Activated naive CD4-positive, alpha-beta T cell treated with anti-CD3 and anti-CD28 coated beads, Interleukin-2, amount 10 ng/mL, durations not matched to agents 7 days and 5 days (primary cell): ENCODE measurements at places on chromosomes 5 and 9.

- H3K27me3 ChIP-seq: no peaks in the 10 kb centered on the region
- no peaks in the 10 kb centered on the region for H3K36me3 ChIP-seq
- no peak overlapping the region for H3K27ac ChIP-seq
These were observed 506.2 kb downstream of the SPOCK1 start for GRCh38 chr5:136992796-136993489.

GRCh38 chr5:113678924-113679575 is 165.6 kb downstream of the YTHDC2 start:
- no peak overlapping the region for H3K4me3 ChIP-seq
- H3K4me1 ChIP-seq: no peaks in the 10 kb centered on the region
- DNase-seq: peak; percentile 37
- H3K27ac ChIP-seq: no peak overlapping the region
- H3K27me3 ChIP-seq: no peaks in the 10 kb centered on the region

DNA sequence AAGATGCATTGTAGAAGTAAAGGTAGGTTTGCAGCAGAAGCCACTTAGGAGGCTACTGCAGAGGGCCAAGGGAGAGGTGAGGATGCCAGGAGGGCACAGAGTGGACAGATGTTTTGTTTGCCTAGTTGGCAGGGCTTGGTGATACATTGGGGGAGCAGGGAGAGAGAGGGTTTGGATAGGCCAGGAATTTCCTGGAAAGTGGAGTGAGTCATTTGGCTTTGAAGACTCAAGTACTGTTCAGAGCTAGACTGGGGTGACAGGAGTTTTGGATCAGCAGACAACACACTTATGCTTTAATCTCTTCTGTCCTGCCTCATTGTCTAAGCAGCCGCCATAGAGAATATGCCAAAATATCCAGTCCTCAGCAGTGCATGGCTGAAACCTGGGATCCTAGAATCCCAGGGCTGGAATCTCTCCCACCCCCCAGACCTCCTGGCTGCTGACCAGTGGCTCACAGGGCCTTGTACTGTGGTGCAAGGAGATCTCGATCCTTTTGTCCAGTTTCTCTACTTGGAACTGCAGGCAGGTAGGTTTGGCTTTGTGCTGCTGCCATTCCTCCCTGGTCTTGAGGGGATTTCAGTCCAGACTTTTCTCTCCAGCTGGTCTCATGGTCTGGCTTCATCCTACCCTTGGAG is 11.0 kb downstream of the TMEM268 start:
- H3K36me3 ChIP-seq: peaks cover 54% of the 10 kb centered on the region
- H3K4me3 ChIP-seq: no peak overlapping the region
- no peaks in the 10 kb centered on the region for H3K27me3 ChIP-seq
- no peak for DNase-seq
- no peak overlapping the region for H3K27ac ChIP-seq
- H3K4me1 ChIP-seq: peaks cover 23% of the 10 kb centered on the region

DNA sequence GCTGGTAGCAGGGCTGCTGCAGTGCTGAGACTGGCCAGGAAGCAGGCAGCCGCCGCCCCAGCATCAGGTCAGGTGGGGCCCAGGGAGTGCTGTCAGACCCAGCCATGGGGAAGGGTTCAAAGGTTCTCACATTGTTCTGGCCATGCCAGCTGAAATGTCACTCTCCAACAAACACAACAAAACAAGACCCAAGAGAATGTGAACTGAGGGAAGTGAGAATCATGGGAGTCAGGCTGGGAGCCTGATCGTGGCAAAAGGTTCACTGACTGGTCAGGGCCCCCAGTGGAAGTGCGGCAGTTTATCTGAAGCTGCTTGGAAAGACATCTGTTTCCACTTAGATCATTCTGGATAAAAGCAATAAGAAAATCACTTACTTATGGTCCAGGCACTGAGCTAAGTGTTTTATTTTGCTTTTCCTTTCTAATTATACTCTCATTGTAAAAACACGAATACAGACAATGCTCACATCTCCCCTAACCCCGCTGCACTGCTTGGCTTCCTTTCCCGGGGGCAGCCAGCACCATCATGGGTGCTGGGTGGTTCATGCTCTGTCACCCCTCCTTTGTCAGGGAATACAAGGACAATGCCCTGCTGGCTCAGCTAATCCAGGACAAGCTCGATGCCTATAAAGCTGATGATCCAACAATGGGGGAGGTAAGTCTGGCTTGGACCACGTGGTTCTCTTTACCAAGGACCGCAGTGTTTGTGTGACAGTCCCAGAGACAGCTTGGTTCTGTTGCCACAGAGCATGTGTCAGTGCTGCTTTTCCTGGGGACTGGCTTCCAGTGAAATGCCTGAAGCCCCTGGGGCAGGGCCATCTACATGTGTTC is 41.9 kb upstream of the CFAP157 start:
- no peak overlapping the region for H3K4me3 ChIP-seq
- DNase-seq: no peak
- no peaks in the 10 kb centered on the region for H3K4me1 ChIP-seq
- no peak overlapping the region for H3K27ac ChIP-seq
- H3K27me3 ChIP-seq: peaks cover 3% of the 10 kb centered on the region
- H3K36me3 ChIP-seq: peaks cover 7% of the 10 kb centered on the region

- peaks cover 45% of the 10 kb centered on the region for H3K36me3 ChIP-seq
- no peak for DNase-seq
- no peaks in the 10 kb centered on the region for H3K27me3 ChIP-seq
- peaks cover 16% of the 10 kb centered on the region for H3K4me1 ChIP-seq
- peak overlapping the region; percentile 89 for H3K27ac ChIP-seq
These were observed 16.6 kb downstream of the SQSTM1 start for GRCh38 chr5:179837076-179838011.

GRCh38 chr9:123246534-123246933 is 21.9 kb downstream of the STRBP start:
- no peak for DNase-seq
- no peaks in the 10 kb centered on the region for H3K36me3 ChIP-seq
- H3K27ac ChIP-seq: no peak overlapping the region
- no peak overlapping the region for H3K4me3 ChIP-seq

DNA sequence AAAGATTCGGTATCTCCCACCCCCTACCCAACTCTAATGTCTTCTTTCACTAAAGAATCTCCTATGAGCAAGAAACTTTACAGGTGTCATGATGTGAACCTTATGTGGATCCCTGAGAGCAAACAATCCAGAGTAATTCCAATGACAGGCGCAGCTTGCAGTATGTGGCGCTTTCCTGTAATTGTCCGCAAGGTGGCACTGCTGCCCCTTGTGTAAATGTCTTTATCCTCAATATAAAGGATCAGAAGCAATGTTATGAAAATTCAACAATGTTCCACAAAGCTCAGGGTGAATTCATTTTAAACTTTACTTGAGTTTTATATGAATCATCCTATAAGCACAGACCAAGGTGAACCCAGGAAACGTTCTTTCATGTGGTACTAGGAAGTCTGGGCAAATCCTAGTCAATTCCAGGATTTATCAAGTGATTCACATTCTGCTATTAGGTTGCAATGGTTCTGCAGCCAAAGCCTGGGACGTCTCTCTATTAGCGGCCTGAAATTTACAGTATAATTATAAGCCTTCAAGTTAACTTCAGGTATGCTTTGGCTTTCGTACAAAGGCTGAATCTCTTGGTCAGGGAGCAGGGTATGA is 113.7 kb downstream of the TRPM6 start:
- H3K4me3 ChIP-seq: no peak overlapping the region
- no peaks in the 10 kb centered on the region for H3K36me3 ChIP-seq
- no peak overlapping the region for H3K27ac ChIP-seq

GRCh38 chr9:31445960-31446359 is 938.5 kb upstream of the ACO1 start:
- no peak overlapping the region for H3K27ac ChIP-seq
- no peaks in the 10 kb centered on the region for H3K36me3 ChIP-seq
- no peak for DNase-seq
- no peak overlapping the region for H3K4me3 ChIP-seq
- no peaks in the 10 kb centered on the region for H3K27me3 ChIP-seq

DNA sequence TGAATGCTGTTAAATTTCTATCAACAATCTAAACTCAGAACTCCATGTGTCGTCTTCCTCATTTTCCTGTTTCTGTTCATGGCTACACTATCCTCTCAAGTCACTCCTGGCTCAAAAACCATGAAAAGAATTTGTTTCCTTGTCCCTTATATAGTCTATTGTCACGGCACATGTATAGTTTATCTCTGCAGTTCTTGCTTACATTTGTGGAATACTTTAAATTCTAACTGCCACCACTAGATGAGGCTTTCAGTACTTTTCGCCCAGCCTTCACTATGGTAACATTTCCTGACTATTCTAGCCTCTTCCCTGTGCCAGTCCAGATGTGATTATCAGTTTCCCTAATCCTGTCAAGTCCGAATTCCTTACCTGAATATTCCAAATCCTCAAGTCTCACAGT is 34.6 kb downstream of the PKD2L2 start:
- H3K27me3 ChIP-seq: no peaks in the 10 kb centered on the region
- H3K36me3 ChIP-seq: peaks cover 2% of the 10 kb centered on the region
- DNase-seq: no peak
- no peak overlapping the region for H3K27ac ChIP-seq

DNA sequence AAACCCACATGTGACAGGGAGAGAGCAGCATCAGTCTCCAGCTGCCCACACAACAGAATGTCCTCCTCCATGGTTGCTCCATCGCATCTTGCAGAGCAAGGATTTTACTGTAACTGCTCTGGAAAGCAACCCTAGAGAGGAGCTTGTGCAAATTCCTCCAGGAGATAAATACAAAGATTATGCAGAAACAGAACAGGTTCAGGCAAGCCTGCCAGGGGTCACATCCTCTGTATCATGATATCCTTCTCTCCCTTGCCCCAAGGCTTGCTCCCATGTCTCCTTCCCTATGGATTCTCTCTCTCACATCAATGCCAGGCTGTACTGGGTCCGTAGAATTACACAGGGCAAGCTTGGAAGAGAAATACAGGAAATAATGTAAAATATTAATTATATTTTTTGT is 226.0 kb downstream of the MPDZ start:
- H3K27me3 ChIP-seq: no peaks in the 10 kb centered on the region
- DNase-seq: no peak
- H3K27ac ChIP-seq: no peak overlapping the region

DNA sequence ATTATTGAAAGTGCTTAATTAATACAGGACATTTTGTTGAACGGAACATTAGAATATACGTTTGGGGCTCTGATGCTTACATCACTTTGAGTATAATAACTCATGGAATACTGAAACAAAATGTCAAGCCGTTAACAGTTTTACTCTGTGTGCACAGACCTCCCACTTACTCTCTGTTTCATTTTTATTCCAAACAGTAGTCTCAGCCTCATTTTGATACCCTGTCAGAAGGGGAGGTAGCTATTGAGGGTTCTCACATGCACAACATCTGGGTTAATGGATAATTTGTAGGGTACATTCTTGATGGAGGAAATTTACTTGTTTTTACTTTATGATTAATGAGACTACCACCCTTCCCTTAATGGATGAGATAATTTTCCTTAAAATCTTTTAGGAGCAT is 59.0 kb downstream of the SCAMP1 start:
- H3K27ac ChIP-seq: no peak overlapping the region
- no peaks in the 10 kb centered on the region for H3K4me1 ChIP-seq
- DNase-seq: no peak
- H3K36me3 ChIP-seq: peaks cover 23% of the 10 kb centered on the region

DNA sequence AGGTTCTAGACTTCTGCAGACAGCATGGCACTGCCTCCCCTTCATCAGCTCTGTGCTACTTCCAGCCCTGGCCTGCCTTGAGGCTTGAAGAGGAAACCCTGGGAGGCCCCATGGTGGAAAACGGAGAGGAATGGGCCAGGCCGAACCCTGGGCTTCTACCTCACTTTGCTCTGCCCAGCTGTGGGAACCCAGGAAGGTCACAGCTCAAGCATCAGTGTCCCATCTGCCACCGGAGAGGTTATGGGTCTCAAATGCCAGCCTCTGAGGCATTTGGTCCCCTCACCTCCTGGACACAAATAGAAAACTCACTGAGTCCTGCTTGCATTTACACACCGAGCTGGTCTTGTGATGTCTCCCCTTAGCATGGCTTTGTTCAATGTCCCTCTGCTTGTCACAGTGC is 80.1 kb upstream of the ALDH1B1 start:
- no peak overlapping the region for H3K27ac ChIP-seq
- no peak overlapping the region for H3K4me3 ChIP-seq
- H3K36me3 ChIP-seq: no peaks in the 10 kb centered on the region
- H3K27me3 ChIP-seq: peaks cover 20% of the 10 kb centered on the region
- H3K4me1 ChIP-seq: no peaks in the 10 kb centered on the region
- no peak for DNase-seq

- peaks cover 48% of the 10 kb centered on the region for H3K36me3 ChIP-seq
- H3K27me3 ChIP-seq: no peaks in the 10 kb centered on the region
- no peak overlapping the region for H3K27ac ChIP-seq
- H3K4me3 ChIP-seq: no peak overlapping the region
These were observed 20.9 kb downstream of the ZBED3 start for GRCh38 chr5:77066184-77066583.

GRCh38 chr9:120982836-120983235 is 56.2 kb upstream of the TRAF1 start:
- peaks cover 13% of the 10 kb centered on the region for H3K27me3 ChIP-seq
- no peaks in the 10 kb centered on the region for H3K36me3 ChIP-seq
- H3K4me1 ChIP-seq: no peaks in the 10 kb centered on the region
- H3K27ac ChIP-seq: no peak overlapping the region

GRCh38 chr9:6695121-6695814 is 49.7 kb upstream of the GLDC start:
- DNase-seq: no peak
- H3K27me3 ChIP-seq: no peaks in the 10 kb centered on the region
- H3K4me3 ChIP-seq: no peak overlapping the region
- no peaks in the 10 kb centered on the region for H3K36me3 ChIP-seq
- no peaks in the 10 kb centered on the region for H3K4me1 ChIP-seq
- H3K27ac ChIP-seq: no peak overlapping the region

DNA sequence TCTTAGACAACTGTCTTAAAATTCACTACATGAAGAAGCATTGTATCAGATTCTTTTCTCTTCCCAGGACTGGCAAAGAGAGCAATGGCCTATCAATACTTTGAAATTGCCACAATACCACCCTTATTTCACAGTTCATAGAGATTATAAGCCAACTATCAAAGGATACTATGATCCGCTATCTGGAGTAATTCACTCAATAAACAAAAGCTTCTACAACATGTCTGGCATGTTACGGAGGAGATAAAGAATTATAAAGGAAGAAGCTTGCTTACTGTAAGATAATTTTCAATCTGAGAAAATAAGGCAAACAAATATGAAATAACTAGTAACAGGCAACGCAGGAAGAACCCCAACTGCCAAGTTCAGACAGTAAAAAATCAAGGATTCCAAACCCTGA is 114.8 kb downstream of the GNAQ start:
- H3K4me1 ChIP-seq: peaks cover 23% of the 10 kb centered on the region
- H3K27ac ChIP-seq: no peak overlapping the region
- peaks cover 40% of the 10 kb centered on the region for H3K36me3 ChIP-seq
- no peak overlapping the region for H3K4me3 ChIP-seq
- no peak for DNase-seq
